Choroid plexus epithelial cell (primary cell): ENCODE measurements at places on chromosomes 13 and 19.

DNA sequence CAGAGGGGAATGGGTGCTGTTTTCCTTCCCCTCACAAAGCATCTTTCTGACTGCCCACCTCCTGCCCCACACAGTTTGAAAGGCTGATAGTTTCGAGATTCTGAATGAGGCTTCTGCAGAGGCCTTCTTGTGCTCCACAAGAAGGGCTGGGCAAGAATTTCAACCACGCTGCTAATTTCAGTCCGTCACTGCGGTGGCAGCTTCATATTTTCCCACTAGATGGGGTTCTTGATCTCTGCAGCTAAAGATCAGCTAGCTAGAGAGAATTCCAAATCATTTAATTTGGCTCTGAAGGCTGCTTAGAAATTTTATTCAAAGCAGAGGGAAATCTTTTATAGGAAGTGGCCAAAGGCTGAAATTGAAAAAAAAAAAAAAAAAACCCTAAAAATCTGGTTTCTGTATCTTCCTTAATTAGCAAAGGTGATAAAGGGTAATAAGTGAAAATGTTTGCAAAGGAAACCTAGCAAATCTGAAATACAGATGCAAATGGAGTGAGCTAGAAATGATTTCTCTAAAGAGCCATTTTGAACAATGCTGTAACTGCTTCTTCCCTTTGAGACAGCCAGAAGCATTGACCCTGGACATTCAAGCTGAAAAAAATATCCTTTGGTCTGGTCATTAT is 38.0 kb upstream of the C13orf42 start:
- DNase-seq = peak; percentile 88

DNA sequence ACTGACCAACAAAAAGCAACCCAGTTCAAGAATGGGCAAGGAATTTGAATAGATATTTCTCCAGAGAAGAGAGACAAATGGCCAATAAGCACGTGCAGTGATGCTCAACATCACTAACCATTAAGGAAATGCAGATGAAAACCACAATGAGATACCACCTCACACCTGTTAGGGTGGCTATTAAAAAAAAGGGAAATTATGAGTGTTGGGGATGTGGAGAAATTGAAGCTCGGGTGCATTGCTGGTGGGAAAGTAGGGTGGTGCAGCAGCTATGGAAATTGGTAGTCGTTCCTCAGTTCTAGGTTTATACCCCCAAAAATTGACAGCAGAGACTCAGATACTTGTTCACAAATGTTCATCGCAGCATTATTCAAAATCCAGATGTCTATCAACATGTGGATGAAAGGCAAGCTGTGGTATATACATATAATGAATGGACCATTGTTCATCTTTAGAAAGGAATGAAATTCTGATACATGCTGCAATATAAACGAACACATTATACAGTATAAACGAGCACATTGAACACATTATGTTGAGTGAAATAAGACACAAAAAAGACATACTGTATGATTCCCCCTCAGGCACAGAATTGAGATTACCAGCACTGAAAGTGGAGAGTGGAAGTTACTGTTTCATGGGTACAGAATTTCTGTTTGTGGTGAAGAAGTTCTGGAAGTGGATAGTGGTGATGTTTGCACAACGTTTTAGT is 927 bp downstream of the CHAMP1 start:
- DNase-seq = no peak

- peak; percentile 28 for DNase-seq
Observed at GRCh38 chr19:4144666-4145249, 8.7 kb upstream of the CREB3L3 start.

DNA sequence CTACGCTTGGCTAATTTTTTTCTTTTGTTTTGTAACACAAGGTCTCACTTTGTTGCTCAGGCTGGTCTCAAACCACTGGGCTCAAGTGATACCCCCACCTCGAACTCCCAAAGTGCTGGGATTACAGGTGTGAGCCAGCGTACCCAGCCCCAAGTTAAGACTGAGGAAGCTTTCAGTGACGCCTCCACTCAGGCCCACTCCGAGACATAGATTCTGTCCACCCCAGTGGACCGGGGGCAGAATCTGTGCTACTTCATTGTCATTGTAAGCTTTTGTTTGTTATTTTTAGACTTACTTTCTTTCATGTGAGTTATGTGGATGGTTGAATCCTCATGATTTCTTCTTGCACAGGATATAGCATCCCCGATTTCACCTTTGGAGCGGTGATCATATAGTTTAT is 156.9 kb upstream of the TSHZ3 start:
- DNase-seq = no peak

GRCh38 chr13:53311561-53311960 is 282.9 kb downstream of the OLFM4 start:
- DNase-seq = no peak

GRCh38 chr13:83929157-83929556 is 46.9 kb upstream of the SLITRK1 start:
- DNase-seq = peak; percentile 13

- DNase-seq = no peak
Observed at GRCh38 chr13:87084192-87084591, 587.0 kb upstream of the SLITRK5 start.

GRCh38 chr13:27104606-27105005 is 67.0 kb downstream of the USP12 start:
- DNase-seq = no peak

GRCh38 chr13:67134417-67135129 is 95.6 kb downstream of the PCDH9 start:
- peak; percentile 61 for DNase-seq

DNA sequence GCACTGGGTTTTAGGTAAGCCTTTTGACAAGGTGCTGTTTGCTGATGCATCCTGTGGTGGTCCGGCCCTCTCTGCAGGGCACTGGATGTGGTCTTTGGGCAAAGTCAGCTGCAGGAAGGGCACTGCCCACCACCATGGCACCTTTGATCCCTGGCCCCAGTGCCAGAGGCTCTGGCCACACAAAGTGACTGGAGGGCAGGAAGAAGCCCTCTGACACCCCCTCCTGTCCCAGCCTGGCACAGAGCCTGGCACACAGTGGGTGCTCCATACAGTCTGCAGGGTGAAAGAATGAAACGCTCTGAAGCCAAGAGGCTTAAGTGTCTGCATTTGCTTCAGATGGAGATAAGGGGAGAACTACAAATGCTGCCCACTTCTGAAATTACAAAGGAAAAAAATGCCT is 47.6 kb upstream of the CNMD start:
- no peak for DNase-seq

DNA sequence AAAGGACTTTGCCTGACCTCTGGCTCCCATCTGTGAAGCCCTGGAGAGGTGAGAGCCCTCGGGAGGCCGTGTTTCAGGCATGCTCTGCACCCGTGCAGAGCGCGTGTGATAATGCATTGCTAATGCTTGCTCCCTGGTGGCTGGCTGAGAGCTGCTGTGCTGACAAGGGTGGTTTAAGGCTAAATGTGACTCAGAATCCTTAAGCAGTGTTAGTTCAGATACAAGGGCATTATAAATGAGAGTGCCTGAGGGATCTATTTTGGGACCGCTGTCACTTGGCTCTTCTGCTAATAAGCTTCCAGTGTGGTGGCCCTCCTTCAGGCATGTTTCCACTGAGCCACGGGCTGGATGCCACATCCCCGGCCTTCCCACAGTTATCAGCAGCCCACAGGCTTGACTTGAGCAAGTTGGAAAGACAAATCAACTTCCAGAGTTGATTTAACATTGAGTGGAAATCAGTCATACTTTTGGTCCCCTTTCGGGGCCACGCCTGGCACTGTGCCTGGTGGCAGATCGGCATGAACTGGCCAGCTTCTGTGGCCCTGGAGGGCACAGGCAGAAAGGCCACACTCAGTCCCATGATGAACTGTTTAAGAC is 17.0 kb downstream of the ALOX5AP start:
- DNase-seq = peak; percentile 80

GRCh38 chr19:32018014-32018413 is 327.4 kb upstream of the ZNF507 start:
- peak; percentile 10 for DNase-seq

DNA sequence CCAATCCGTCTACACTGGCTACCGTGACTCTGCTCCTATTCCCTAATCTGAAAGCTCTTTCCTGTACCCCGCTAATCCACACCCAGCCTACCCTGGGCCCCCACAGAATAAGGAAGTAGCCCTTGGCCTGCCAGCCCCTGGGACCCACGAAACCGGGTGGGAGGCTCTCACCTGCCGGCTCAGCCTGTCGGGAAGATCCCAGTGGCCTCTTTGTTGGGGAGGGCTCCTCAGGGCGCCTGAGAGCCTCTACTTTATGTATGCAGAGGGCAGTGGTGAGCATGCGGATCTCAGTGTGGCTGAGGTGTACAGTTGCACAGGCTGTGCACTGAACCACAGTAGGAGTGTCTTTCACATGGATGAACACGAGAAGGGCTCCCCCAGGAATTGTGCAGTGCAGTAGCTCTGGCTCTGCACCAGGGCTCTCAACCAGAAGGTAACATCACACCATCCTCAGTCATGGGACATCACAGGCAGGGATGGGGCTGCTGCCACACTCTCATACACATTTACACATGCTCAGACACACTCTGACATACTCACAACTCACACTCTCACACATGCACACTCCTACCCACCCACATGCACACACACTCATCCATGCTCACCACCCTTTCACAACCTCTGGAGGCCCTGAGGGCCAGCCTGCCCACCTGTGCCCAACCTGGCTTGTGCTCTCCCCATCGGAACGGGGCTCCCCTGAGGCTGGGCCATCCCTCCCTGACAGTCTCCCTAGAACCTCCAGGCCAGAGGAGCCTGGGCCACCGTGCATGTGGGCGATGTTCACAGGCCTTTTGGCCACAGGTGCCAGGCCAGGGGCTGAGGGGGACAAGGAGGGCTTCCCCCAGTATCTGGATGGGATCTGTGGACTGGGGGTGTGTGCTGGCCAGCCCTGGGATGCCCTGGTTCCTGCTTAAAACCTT is 135.0 kb downstream of the URI1 start:
- DNase-seq = no peak

DNA sequence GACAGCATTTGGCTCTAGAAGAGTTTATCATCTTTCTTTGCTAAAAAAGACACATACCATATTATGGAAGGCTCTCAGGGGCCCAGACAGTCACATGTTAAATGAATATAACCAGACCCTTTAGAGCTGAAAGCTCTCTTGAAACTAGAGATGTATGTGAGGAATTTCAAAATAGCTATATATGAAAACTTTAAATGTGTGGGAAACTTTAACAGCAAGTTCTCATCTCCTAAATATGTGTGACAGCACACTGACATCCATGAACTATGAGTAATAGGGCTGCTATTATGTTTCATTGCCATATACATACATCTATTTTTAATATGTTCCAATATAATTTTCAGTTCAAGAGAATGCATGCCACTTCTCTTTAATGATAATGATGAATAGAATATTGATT is 509.5 kb downstream of the GPC6 start:
- DNase-seq = peak; percentile 85

- DNase-seq = no peak
Observed at GRCh38 chr13:91389186-91389585, 9.2 kb upstream of the GPC5 start.

DNA sequence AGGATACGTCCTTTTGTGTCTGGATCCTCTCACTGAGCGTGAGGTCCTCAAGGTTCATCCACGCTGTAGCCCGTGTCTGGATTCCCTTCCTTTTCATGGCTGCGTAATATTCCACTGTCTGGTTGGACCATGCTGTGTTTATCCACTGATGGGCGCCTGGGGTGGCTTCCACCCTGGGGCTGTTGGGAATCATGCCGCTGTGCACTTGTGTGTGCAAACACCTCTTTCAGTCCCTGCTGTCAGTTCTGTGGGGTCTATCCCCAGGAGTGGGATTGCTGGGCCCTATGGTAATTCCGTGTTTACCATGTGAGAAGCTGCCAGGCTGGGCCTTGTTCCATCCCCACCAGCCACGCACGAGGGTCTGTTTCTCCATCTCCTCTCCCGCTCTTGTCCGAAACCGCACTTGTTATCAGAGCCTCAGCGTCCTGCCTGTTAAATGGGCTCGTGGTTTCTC is 98.6 kb downstream of the GADD45B start:
- no peak for DNase-seq

GRCh38 chr19:44788971-44789370 is 11.3 kb downstream of the CBLC start:
- DNase-seq = no peak

DNA sequence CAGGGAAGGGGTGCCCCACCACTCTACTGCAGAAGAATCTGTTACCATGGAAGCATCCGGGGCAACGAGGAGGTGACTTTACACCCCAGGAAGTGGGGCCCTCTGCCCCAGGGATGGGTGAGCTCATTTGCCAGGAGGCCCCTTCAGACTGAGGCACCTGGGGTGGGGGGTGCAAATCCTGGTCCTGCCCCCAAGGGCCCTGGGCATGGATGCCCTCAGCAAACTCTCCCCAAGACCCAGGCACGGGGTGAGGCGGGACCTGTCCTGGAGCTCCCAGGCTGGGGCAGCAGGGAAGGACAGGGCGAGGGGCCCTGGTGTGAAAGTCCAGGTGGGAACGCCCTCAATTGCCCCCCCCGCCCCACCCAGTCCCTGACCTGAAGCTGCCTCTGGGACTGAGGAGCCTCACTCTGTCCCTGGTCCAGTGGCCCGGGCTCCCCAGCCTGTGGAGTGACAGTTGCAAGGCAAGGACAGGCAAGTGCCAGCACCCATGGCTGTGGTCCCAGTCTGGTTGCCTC is 52.5 kb downstream of the C1QTNF9 start:
- no peak for DNase-seq

DNA sequence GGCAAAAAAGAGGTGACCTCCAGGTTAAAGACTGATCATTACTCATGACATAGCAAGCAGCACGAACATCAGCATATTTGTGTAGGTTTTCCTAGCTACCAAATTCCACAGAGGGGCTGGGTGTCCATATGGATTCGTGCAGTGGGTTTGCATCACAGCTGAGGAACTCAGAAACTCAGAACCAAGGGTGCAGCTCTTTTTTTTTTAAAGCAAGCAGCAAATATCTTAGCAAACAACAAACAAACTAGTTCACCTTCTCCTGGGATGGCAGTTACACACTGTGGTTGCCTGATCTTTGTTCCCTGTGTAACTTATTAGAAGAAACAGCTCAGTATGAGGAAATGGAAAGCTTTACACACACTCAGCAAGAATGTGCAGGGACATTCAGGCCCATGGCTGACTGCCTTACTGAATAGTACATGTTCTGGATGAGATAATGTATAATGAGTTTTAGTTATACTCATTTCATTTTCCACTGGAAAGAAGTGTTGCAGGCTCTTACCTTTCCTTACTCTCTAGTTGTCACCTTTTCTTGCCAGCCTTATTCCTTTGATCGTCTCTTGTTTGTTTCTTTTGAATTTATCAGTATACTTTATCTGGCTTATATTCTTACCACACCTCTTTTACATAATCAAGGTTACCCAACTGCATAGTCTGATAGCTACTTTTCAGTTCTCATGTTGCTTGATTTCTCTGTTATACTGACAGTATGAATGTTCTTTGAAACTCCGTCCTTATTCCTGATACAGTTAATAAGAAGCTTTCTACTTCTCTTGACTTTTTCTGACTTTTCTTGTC is 4.3 kb downstream of the NDFIP2 start:
- DNase-seq = peak; percentile 93
